WTC11 (cell line): ENCODE measurements at places on chromosomes 12 and 14. TPM values are rescaled to one million over a fixed set of nuclear protein-coding genes. Genes with fewer than 3 reads are reported as not detected.

ANO4 gene
- total RNA-seq = 1.8 to 2.6 TPM (median 2.2 TPM) in 3 replicates

SERPINA12 gene
- not detected in 3 replicates for total RNA-seq

AKAP6 gene
- total RNA-seq = 0.63 to 1.4 TPM (median 0.85 TPM) in 3 replicates

C12orf50 gene
- 0.07 TPM in 1 of 3 replicates, not detected in the others for total RNA-seq

SPRYD4 gene
- 2.8 to 4.2 TPM (median 3.1 TPM) in 3 replicates for total RNA-seq

SYNE2 gene
- 69.8 to 71.1 TPM (median 70.5 TPM) in 3 replicates for total RNA-seq

IL23A gene
- 2.9 to 3.0 TPM (median 2.9 TPM) in 3 replicates for total RNA-seq

KLRC4 gene
- not detected in 3 replicates for total RNA-seq
